NAMALWA (cell line): ENCODE measurements at places on chromosomes 2 and 18.

DNA sequence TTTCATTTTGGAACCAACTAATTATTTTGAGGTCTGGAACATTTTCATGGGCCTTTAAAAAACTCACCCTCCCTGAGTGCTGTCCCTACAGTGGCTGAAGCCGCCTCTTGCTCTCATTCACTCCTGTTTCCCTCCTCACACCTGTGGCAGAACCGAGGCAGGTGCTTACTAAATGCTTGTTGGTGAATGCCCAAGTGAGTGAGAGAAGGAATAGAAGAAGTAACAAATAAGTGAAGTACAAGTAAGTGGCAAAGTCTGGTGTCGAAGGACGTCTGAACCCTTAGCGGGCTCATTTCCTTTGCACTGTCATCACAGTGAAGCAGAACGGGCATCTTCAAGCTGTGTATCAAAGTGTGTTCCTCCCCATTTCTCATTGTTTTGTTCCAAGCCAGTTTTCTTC lies 135.2 kb downstream of the RHBDD1 start:
- DNase-seq, result peak; percentile 55

DNA sequence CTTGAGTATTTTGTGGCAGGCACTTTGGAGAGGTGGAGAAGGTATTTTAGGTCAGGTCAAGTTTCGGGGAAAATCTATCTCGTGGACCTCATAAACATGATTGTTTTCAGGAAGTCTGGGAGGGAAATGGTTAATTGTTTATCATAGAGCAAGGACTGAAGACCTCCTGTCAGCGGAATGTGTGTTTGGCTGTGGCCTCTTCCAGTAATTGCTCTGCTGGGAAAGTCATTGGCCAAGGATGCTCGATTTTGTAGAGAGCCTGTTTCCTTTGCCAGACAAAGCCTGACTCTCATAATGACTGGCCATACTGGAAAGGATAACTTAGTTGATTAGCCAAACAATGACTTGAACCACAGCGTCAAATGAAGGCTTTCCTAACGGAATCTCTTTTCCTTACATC lies 30.0 kb downstream of the IL1R2 start:
- DNase-seq, result no peak

DNA sequence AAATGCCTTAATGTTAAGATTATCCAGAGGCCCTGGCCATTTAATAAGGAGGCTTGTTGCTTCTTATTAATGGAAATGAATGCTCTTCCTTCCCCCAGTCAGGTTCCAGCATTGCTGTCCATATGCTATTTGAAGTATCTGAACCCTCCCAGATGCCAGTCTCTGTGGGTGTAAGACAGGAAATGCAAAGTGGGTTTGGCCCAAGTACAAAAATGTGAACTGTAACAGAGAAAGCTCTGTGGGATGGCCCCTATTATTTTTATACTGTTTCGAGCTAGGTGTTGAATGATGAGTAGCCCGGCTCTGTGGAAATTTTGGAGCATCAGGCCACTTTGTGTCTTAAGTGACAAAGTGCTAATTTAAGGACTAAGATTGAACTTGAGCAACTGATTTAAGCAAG lies 141.0 kb downstream of the UXS1 start:
- DNase-seq, result no peak

GRCh38 chr2:236875906-236876505 lies 209.7 kb upstream of the COPS8 start:
- DNase-seq, result no peak

DNA sequence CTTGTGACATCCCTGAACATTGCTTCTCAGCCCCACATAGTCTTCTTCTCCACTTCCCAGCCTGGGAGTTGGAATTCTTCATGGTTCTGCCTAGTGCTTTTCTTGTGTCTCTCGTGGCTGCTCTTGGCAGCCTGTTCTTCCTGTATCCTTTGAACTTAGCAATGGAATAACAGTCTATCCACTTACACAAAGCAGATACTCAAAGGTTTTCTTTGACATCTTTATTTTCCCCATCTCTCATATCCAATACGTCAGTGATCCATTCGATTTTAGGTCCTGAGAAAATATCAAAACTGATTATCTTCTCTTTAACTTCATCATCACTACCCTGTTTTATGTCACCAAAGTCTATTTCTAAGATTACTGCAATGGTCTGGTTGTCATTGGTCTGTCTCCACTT lies 1091.2 kb upstream of the PIK3C3 start:
- DNase-seq, result no peak

- no peak for DNase-seq
Measured at GRCh38 chr2:170485254-170486026, 229.7 kb upstream of the SP5 start.

GRCh38 chr2:237474442-237474911 lies 12.6 kb upstream of the MLPH start:
- DNase-seq, result no peak

DNA sequence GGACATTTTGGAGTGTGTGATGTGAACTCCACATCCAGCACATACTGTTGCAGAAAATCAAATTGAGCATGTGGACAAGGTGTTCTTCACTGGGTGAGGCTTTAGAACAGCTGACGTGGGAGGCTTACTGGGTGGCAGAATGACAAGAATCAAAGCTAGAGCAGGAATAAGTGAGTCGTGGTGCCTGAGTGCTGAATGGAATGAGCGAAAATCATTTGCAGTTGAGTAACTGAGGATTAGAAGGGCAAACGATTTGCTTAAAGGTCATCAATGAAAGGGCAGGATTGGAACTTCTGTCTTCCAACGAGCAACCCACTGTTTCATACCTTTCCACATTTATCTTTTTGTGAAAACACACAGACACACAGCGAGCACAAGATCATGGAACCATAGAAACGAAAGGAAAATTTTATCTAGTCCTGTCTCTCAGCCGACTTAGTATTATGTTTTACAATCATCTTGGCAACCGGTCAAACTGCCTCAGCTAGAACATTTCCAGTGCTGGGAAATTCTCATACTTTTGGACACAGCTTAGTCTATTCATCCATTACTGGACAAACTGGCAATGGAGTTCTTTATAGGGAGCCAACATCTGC lies 7.2 kb upstream of the DAW1 start:
- no peak for DNase-seq

- no peak for DNase-seq
Measured at GRCh38 chr2:99404797-99405669, 67.8 kb downstream of the EIF5B start.

DNA sequence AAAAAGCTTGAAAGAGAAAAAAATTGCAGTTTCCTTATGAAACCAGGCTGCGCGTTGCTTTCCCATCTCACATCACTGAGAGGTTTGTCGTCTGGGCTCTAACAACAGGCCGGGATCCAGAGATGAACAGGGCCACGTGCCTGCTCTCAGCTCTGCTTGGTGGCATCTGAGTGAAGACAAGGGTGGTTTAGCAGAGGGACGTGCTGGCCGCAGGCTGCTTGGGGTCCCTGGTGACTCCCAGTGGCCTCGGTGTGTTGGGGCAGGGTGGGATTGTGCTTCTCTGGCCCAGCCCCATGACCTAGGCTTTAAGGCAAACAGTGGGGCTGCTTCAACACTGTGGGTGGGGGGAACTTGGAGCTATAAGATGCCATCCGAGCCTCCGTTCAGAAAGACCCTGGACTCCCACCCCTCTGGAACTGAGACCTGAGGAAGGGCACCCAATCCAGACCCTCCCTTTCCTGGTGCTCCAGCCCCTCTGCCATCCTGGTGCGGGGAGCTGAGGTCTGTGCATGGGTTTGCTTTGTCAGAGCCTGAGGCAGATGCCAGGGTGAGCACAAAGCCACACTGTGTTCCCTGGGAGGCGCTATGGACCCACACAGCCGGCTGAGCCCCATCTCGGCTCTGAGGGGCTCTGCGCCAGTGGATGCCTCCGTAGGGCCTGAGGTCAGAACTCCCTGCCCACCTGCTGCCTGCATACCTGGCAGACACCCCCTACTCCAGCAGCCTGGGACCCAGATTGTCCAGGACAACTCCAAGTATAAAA lies 18.4 kb upstream of the HPCAL1 start:
- DNase-seq, result no peak

DNA sequence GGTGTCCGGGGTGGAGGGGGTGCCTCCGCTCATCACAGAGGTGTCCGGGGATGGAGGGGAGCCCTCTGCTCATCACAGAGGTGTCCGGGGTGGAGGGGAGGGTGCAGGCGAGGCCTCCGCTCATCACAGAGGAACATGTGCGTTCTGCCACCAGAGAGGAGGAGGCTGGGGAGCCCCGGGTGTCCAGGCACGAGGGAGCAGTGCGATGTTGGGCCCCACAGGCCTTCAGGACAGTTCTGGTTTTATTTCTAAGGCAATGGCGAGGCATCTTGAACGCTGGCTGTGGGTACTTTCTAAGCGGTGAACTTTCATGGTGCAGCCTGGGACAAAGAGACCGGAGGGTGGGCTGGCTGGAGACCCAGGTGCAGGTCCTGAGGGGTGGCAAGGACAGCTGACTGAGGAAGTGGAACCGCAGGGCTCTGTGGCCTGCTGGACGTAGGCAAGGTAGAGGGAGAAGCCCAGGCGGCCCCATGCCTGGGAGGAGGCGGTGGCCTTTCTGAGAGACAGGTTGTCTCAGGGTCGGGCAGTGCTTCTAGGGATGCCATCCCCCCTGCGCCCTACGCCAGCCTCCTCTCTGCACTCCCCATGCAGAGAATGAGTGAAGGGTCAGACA lies 196.6 kb upstream of the SALL3 start:
- no peak for DNase-seq

DNA sequence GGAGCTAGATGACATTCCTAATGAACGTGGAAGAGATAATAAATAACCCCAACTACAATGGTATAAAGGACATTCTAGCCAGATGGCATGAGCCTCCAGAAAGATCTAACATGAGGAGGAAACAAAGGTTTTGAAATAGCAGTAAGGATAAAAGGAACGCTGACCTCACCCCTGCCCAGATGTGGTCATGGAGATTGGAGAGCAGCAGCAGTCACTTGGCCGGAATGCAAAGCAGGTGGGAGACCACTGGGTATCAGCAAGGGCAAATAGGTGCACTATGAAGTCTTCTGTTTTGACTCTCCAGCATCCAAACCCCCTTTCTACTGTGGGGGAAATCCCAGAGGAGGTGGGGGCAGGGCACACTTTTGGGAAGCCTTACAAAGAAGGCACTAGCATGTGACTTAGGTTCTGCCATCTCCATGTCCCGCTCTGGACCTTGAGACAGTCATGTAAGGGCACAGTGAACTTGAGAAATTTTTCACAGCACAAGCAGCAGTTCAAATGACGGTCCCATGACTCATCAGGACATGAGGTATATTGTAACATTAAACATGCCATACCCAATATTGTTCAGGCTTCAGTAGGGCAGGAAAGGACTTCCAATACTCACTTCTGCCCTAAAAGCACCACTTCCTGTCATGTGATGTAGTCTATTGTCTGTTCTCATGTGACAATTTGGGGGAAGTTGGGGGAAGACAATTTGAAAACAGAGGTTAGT lies 55.2 kb downstream of the METTL4 start:
- DNase-seq, result peak; percentile 3

DNA sequence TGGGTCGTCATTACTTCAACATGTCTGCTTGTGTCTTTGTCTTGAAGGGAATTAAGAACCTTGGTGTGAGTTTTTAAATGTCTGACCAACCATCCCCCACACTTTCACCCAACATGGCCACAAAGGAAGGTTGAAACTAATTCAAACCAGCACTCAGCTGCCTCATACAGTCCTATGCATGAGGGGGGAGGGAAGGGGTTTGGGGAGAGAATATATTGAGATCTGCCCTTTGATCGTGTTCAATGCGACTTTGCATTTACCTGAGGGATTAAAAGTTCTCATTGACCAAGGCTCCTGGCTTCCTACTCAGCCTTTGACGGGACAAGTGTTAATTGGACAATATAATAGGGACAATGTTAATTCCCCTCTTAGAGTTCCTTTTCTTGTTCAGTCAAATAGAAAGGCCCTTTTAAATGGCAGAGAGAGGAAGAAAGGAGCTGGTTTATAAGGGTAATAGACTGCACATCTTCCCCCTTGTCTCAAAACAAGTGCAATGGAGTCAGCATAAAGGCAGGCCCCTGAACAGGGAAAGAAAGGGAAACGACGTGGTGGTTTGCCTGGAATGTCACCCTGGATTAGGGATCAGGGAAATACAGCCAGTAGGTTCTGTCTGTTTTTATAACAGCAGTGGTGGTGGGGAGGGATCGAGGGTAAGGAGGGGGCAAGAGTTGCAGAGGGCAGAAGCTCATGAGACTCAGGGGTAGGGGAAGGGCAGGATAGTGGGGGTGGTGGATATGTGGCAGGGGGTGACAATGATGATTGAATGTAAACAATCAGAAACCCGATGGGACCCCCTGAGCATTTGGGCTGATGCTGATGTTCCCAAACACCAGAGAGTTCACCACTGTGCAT lies 198.7 kb downstream of the MYCN start:
- no peak for DNase-seq

GRCh38 chr2:39620067-39620466 lies 45.6 kb upstream of the TMEM178A start:
- DNase-seq, result peak; percentile 63

DNA sequence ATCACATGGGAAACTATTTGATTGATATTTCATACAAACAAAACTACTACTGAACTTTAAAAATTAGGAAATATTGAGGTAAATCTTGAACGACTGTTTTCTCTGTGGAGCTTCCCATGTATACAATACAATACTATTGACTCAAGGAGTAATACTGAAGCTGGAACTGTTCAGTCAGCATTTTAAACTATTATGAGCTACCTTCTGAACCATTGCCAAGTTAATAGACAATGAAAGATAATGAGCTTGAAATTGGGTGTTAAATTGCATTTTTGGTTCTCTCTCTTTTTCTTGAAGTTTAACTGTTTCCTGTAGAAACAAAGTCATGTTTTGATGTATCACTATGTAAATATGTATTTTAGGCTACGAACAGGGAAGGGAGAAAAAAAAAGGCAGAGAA lies 569.2 kb downstream of the ZEB2 start:
- DNase-seq, result no peak

GRCh38 chr2:121662656-121663055 lies 13.4 kb upstream of the CLASP1 start:
- DNase-seq, result no peak

DNA sequence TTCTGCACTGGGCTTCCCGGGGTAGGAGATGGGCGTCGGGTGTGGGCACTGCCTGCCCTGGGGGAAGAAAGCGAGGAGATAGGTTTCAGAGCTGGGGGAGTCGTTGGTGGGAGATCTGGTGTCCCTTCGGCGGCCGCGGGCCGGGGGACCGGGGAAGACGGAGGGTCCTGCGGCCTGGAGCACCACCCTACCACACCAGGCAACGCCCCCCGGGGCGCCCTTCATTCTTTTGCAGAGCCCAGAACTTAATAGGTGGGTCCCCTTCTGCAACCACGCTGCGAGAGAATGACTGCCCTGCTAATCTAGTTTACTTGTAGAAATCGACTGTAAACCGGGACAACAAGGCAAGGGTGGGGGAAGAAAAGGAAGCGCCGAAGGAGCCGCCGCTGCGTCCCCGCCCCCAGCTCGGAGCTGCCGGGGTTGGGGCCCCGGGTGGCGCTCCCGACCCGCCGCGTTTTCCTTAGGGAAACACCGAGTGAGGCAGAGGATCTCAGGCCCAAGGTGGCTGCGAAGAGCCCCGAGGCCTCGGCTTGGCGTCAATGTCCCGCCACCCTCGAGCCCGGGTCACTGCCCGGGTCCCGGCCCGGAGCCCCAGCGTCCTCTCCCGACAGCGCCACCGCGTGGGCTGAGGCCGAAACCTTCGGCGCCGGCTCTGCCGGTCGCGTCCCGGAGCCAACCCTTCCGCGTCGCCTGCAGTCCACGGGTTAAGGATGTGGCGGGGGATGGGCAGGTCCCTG lies 5.4 kb upstream of the SATB2 start:
- DNase-seq, result no peak

GRCh38 chr2:188984065-188984491 lies 9.9 kb downstream of the COL3A1 start:
- DNase-seq, result no peak
